ENCODE measurements at places on chromosomes 7 and 10. TPM values are rescaled to one million over a fixed set of nuclear protein-coding genes. Genes with fewer than 3 reads are reported as not detected.

The ZNF853 gene
- total RNA-seq = 2.7 TPM

GRCh38 chr10:106655636-106656035 is 508.9 kb downstream of the SORCS1 start:
- no peak for DNase-seq

The MYL10 gene
- total RNA-seq = not detected

DNA sequence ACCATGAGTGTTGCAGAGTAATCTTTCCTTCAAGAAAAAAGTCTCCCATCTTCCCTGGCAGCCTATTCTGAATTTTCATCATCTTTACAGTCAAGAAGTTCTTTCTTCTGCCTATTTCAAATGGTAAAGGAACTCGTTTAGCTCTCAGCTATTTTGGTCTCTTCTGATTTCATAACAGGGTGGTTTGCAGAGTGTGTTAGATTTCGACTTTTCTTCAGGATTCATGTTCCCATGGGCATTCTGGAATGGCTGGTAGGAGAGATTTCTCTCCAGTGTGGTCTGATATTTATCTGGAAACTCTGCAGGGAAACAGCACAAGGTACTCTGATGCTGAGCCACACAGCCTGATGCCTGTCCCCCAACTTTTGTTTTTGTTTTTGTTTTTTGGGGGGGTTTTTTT is 111.1 kb upstream of the FAM171A1 start:
- no peak for DNase-seq

DNA sequence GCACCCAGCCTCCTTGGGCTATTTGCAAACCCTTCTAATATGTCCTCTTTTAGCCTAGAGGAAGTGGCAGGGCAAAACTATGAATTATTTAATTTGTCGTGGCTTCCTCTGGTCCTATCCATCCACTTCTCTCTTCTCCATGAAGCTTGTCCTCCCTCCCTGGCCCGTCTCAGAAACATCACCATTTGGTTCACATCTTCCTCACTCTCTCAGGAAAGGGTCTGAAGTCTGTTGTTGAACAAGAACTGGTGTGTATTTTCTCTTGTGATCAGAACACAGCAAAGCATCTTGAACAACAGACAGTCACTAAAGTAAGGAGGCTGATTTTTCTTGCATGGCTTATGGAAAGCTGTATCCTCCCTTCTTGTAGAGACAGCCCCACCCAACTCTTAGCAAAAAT is 550.1 kb upstream of the NRP1 start:
- no peak for DNase-seq

GRCh38 chr10:74063256-74063655 is 65.3 kb downstream of the VCL start:
- no peak for DNase-seq

The ASZ1 gene
- total RNA-seq = not detected

- DNase-seq = no peak
Measured at GRCh38 chr10:115895166-115895565, 377.8 kb downstream of the GFRA1 start.

The DOCK1 gene
- total RNA-seq = not detected

- DNase-seq = no peak
Measured at GRCh38 chr7:103679151-103680132, 233.4 kb upstream of the SLC26A5 start.

DNA sequence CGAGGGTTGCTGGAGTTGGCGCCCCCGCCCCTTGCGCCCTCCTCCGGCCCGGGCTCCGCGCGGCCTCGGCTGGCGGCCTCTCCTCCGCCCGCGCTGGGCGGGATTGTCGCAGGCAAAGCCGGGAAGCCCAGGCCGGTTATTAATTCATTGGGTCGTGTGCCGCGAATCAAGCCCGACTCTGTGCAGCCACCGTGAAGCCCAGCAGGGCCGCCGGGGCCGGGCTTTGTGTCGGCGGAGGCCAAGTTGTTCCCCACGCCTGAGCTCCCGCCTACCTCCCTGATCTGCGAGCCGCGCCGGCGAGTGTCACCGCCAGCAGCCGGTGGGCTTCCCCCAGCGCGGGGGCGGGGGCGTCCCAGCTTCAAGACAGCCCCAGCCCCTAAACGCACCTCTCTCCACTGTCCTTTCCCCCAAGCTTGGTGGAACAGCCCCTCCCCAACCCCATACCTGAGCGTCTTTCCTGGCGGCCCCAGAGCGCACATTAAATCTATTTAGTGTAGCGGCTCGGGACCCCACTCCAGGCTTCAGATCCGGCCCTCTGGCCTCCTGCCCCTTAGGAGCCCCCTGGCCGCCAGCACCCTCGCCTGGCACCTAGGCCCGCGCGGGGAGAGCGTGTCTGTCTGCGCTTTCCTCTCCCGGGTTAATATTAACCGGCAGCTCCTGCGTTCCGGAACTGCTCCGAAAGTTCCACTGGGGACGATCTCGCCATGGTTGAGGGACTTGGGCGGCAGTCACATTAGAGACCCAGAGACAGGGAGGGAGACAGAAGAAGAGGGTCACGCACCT is 3.5 kb downstream of the SHH start:
- DNase-seq = no peak

The TBXAS1 gene
- 5.5 TPM for total RNA-seq

DNA sequence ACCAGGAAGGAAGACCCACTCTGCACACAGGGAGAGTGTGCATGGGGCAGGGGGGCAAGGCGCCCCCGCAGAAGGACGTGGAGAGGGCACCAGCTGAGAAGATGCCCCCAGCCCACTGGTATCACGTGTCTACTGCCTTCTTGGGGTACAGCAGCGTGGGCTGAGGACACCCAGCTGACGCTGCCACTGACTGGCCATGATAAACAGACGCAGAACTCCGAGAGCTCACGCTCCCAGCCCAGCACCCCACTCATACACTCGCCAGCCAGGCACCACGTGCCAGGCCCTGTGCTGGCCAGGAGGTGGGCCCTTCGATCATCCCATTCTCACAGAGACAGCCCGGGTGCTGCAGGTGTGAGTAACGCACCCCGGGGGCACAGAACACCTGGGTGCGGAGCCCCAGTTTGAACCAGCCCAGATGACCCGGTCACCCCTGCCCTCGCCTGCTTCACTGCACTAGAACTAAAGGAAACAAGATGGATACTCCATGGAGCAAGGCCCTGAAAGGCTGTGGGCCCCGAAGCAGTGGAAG is 199.8 kb downstream of the MAD1L1 start:
- no peak for DNase-seq

The EN2 gene
- total RNA-seq = not detected

DNA sequence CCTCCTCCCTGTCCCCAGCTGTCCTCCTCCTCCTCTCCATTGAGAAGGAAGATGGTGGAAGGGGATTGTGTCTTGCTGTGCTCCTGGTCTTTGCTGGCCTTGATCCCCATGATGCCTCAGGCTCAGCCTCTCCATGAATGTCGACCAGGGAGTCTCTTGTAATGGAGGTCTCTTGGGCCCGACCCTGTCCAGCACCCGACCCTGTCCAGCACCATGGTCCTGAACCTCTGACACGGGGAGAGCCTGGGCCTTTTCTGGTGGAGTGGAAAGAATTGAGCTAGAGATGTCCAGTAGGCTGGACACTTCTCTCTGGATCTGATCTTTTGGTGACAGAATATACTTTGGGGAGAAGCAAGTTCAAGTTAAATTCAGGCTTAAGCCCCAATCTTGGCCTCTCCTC is 42.3 kb upstream of the HMX3 start:
- no peak for DNase-seq

GRCh38 chr7:41832941-41833340 is 130.1 kb upstream of the INHBA start:
- no peak for DNase-seq

The ARHGEF5 gene
- 9.0 TPM for total RNA-seq

The MSANTD7 gene
- total RNA-seq = 26.2 TPM

Measured in CD4-positive, alpha-beta T cell (primary cell).